Naive thymus-derived CD4-positive, alpha-beta T cell (primary cell): ENCODE measurements at places on chromosomes 2 and 18.

- DNase-seq: no peak
Observed at GRCh38 chr2:230795856-230796255, 68.9 kb upstream of the ITM2C start.

GRCh38 chr2:69171116-69171896, 158.3 kb downstream of the ANTXR1 start:
- no peak for DNase-seq

DNA sequence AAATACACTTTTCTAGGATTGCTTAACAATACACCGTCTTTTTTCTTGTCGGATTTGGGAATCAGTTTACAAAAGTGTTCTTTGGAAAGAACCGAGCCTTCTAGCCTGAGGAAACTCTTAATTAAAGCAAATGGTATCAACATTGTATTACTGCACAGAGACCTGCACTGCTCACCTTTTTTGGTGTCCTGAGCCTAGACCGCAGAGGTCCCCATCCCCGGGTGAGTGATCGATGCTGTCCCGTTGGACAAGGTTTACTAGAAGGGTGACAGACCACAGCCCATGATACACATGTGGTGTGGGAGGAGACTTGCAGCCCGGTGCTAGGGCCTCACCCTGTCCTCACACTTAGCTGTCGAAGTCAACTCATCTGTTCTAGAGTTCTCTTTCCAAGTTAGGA, 55.3 kb downstream of the TSHZ1 start:
- DNase-seq: no peak

- no peak for DNase-seq
Observed at GRCh38 chr2:121856360-121856759, 100.9 kb downstream of the TSN start.

DNA sequence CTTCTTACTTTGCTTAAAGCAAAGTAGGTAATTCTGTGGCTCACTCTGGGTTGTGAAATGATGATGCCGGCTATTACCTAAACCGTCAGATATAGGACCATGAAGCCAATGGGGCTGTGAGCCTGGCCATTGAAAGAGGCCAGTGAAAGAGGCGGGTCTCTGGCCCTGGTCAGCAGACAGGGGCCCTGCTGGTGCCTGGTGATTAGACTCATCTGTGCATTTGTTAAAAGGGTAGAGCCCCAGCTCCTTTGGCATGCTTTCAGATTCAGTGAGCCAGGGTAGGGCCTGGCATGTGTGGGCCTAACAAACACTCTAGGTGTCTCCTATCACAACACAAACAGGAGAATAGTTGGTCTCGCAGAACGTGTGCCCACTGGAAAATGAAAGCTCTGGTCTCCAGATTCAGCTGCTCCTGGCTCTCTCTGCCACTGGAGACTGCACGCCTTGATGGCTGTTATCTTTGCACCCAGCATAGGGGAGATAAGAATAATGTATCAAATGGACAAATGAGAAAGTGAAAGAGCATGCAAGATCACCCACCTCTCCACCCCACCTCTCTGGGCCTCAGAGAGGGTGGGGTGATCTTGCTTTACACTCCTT, 6.9 kb downstream of the LRRC30 start:
- DNase-seq: no peak

DNA sequence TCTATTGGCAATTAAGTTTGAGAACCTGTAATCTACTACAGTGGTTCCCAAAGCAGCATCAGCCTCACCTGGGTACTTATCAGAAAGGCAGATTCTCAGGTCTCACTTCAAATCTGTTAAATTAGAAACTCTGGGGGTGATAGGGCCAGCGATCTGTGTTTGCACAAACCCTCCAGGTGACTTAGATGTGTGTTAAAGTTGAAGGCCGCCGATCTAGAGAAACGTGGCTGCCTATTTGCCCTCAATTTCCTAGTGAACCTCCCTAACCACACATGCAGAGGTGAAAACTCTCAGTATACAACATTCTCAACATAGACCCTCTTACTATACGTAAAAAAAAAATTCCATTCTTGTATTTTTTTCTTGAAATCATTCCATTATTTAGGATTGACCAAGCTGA, 14.2 kb downstream of the KLHL41 start:
- no peak for DNase-seq

DNA sequence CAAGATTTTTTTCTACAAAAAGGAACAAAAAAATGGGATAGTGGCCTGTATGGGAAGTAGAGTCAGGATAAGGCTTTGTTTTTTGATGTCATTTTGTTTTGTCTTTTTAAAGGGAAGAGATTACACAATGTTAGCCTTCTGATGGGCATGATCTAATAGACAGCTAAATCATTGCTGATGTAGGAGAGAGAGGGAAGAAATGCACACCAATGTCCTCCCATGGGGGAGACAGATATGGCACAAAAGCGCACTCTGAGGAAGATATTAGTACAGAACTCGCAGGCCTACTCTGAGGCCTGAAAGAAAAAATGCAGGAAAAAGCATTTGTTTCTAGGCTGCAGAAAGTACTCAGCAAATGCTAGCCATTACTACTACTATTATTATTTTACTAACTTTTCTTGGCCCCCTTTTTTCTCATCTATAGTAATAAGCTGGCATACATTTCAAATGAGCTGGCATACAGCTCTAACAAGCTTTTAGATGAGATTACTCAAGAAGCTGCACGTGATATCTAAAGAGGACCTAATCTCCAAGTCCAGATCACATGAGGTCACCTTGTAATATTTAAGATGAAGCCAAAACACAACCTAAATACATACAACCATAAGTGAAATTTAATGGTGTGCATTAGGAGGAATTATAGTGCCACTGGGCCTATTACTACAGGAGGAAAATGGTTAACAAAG, 269.4 kb upstream of the TANK start:
- no peak for DNase-seq

GRCh38 chr2:173175222-173175621, 99.6 kb downstream of the MAP3K20 start:
- no peak for DNase-seq

GRCh38 chr2:70356941-70357683, 55.2 kb upstream of the FAM136A start:
- DNase-seq: no peak

DNA sequence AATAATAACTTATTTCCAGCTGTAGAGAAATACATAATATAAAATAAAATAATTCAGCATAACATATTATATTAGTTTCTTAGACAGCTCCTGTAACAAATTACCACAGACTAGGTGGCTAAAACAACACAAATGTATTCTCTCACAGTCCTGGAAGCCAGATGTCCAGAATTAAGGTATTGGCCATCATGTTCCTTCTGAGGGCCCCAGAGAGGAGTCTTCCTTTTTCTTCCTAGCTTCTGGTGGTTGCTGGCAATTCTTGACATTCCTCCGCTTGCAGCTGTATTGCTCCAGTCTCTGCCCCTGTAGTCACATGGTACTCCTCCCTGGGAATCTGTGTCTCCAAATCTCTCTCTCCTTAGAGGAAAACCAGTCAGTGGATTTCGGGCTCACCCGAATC, 146.8 kb downstream of the RBM43 start:
- DNase-seq: no peak

GRCh38 chr18:27313678-27314077, 128.6 kb upstream of the CHST9 start:
- no peak for DNase-seq

DNA sequence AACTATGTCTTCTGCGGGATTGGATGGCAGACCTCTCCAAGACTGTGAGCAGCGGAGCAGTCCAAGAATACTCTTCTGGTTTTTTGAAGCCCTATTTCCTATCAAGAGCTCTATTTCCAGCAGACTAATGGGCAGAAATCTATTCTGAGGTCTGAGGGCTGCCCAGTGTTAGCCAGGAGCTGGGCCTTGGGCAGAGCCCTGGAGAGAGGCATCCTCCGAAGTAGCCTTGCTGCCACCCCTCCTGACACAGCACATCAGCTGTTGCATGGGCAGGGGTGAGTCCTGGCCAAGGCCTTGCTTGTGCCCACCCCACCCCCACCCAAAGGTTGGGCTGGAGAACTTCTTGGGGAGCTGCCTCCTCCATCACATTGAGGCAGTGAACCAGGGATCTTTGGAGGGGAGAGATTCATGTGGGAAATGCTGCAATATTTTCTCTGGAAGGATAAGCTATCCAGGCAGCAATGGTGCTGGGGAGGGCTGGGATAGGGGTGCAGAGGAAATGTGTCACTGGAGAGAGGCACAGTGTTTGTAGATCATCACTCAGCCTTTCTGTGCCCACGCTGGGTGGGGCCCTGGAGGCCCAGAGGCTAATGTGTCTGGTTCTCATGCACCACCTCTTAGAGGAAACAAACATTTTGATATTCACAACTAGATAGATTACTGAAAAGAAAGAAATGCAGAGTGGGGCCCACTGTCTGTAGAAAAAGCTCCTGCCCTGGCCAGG, 104.7 kb downstream of the VSNL1 start:
- no peak for DNase-seq

DNA sequence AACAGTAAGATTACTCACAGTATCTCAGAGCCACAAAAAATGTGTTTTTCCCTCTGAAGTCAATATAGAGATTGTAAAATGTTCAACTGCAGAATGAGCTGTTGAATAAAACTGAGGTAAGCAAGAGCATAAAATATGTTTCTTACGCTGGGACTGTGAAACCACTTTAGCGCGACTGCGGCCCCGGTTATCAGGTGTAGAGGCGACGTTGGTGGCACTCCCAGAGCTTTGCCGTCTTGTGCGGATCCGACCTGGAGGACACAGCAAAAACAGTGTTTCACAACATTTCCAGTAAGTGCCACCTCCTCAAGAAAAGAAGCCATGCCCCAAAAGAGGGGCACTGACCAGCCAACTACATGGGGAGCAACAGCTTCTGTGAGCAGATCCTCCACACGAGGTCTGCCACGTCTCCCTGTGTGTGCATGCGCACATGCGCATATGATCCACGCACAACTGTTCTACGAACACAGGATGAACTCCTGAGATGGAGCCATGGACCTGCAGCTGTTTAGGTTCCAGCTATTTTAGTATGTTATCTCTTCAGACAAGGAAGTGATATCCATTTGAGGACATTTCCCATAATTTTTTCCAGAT, 100.7 kb upstream of the RNU4ATAC start:
- DNase-seq: no peak

DNA sequence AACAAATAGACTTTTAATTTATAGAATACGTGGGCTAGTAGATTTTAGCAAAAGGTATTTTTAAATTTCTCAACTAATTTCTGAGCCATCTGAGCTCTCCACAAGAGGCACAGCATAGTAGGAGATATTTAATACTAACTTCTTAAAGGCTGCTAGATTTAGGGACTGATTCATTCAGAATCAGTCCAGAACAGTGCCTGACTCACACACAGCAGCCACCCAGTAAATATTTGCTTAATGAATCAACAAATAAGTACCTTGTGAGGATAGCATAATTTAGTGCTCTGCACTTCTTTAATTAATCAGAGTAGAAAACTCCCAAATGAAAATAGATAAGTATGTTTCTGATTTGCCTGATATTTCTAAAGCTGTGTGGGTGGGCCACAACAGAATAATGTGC, 35.6 kb upstream of the SYT4 start:
- DNase-seq: no peak

GRCh38 chr2:70047451-70047850, 39.8 kb upstream of the PCBP1 start:
- DNase-seq: no peak

- no peak for DNase-seq
Observed at GRCh38 chr2:216989340-216990129, 129.7 kb upstream of the TNP1 start.

GRCh38 chr2:219784178-219784577, 156.7 kb downstream of the SLC4A3 start:
- DNase-seq: no peak

GRCh38 chr2:232697807-232698110, 628 bp downstream of the GIGYF2 start:
- no peak for DNase-seq

DNA sequence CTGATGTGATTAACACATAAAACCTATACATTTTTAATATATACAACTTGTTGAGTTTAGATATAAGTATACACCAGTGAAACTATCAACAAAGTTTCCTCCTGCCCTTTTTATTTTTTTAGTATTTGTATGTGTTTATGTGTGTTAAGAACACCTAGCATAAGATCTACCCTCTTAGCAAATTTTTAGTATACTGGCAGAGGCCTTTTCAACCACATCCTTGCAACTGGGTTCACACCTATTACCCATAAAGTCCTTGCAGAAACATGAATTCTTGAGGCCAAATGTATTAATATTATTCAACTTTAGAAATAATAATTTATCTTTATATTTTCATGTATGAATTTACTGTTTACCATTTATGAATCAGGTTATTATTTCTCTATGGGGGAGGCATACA, 119.7 kb upstream of the CRIM1 start:
- no peak for DNase-seq

GRCh38 chr2:219266886-219267285, 12.3 kb upstream of the DNAJB2 start:
- DNase-seq: no peak

GRCh38 chr2:144939590-144939989, 419.7 kb upstream of the ZEB2 start:
- DNase-seq: no peak

GRCh38 chr2:239605976-239606375, 205.2 kb upstream of the HDAC4 start:
- no peak for DNase-seq

DNA sequence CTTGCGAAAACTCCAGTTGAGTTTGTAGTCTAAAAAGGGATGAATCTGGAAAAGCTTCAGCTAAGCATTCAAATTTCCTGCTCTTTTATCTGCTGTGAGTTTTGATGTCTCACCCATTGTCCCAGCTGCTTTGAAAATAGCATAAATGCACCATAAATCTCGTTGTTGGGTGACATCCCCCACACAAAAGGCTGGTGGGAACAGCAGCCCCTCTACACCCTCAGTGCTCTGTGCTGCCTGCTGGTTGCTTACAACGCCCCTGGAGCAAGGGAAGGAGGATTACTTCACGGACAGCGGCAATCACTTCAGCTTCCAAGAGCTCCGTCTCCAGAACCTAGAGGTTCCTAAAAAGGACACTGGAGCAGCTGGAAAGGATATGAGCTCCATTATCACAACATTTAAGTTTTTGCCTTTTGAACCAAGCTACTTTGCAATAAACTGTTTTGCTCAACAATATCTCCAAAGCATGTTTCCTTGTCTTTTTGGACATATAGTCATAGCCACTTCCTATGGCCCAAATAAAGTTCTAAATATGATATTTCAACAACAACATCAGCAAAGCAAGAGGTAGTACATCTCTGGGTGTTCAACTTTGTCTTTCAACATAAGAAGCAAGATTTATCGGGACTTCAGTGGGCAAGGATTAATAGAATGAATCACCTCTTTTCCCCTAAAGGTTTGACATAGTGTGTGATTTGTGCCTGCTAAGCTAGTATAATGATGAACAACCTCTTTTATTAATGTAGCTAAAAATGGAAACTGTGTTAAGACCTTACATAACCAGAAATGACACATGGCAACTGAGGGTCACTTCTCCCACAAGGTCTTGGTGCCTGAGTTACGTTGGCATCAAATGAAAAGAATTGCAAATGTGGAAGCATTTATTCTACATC, 413.5 kb downstream of the TXNL1 start:
- DNase-seq: no peak
